Natural killer cell treated with Interleukin-12 subunit alpha and Interleukin-12 subunit beta and Interleukin-15 and Interleukin-18, amount 100 ng/mL, for 72 hours (primary cell): ENCODE measurements at places on chromosomes 2 and 18.

DNA sequence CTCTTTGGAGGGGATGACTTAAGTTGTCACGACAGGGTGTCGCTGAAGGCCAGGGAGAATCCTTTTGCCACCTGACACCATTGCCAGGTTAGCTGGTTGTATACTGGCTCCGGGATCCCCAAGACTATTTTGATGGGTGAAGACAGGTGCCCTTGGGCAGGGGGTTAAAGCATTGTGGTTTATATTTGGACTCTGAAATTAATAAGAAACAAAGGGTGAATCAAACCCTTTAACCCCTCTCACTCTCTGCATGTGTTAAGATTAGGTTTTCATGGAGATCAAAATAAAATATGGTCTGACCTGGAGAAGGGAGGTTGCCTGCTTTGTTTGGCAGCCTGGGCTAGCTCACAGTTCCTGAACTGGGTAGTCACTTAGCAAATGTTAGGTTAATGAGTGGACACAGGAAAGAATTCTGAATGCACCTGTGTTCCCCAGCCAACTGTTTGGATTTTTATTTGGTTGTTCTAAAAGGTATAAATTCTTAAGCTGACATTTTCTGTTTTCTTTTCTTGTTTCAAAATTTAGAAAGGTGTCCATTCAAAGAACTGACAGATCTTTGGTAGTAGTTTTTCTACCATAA lies 301.7 kb downstream of the KCNS3 start:
- no peak for DNase-seq
- no peak overlapping the region for H3K4me3 ChIP-seq
- no peak overlapping the region for H3K27ac ChIP-seq
- no peaks in the 10 kb centered on the region for H3K36me3 ChIP-seq

DNA sequence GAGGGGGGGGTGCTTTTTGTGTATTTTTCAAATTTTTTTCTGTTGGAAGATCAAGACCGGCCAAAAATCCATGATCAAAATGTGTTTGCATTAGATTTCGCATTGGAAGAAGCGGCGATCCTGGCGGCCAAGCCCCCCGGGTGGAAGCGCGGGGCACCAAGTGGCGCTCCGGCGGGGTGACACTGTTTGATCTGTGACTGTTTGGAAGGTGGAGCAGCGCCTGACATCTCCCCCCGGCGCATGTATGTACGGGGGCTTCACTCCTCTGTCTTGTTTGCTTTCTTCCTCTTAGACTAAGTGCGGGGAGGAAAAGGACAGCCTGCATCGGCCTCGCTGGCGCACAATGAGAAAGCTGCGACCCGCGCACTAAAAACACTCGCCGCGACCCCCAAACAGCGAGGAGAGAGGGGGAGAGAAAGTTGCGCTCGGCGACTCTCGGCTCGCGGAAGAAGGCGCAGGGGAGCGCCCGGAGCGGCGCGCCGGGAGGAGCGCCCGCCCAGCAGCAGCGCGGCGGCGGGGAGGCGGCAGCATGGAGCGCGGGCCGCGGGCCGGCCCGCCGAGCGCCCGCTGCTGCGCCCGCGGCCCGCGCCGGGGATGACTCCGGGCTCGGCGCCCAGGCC lies 515 bp downstream of the TSHZ1 start:
- peak overlapping the region; percentile 98 for H3K4me3 ChIP-seq
- H3K36me3 ChIP-seq, result peaks cover 10% of the 10 kb centered on the region
- H3K27me3 ChIP-seq, result peaks cover 4% of the 10 kb centered on the region
- no peak for DNase-seq
- H3K4me1 ChIP-seq, result peaks cover 59% of the 10 kb centered on the region
- H3K27ac ChIP-seq, result peak overlapping the region; percentile 98

DNA sequence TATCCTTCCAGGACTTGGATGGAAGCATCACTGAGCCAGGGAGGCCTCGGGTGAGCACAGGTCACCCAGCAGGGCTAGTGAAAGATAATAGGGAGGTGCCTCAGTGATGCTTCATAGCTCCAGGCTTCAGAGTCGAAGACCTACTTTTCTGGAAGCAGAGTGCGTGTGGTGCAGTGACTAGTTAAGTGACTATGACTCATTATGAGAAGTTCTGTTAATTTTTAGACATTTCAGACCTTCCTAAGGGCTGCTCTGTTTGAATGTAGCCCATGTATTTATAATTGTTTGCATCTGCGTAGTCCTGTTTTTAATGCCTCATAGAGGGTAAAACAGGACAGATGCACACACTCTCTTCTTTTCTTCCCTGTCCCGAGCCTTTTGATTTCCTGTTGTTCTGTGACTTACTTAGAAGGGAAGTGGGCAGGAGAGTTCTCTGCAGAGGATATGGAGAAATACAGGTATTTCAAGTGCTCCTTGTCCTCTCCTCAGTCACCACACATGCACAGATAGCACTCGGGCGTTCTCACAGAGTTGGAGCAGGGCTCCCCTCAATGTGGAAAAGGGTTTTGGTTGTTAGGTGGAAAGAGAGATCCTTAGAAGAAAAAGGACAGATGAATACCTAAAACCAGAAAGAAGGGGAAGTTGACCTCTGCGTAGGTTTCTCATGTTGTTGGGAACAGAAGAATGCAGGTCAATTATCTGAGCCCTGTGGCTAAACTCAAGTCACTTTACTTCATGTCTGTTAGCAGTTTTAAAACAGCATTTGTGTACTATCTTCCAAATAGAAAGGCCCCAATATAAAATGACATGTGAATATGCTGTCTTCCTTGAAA lies 34.7 kb downstream of the RALB start:
- DNase-seq, result no peak
- peak overlapping the region; percentile 82 for H3K27ac ChIP-seq
- no peaks in the 10 kb centered on the region for H3K27me3 ChIP-seq
- H3K4me3 ChIP-seq, result peak overlapping the region; percentile 81
- peaks cover 21% of the 10 kb centered on the region for H3K36me3 ChIP-seq

- H3K4me1 ChIP-seq, result no peaks in the 10 kb centered on the region
- H3K4me3 ChIP-seq, result no peak overlapping the region
- H3K27ac ChIP-seq, result no peak overlapping the region
- H3K27me3 ChIP-seq, result no peaks in the 10 kb centered on the region
- no peak for DNase-seq
- no peaks in the 10 kb centered on the region for H3K36me3 ChIP-seq
These were observed 105.6 kb downstream of the TNS1 start for GRCh38 chr2:217897091-217897715.

- H3K27me3 ChIP-seq, result peaks cover 8% of the 10 kb centered on the region
- H3K4me3 ChIP-seq, result no peak overlapping the region
- H3K36me3 ChIP-seq, result no peaks in the 10 kb centered on the region
- H3K27ac ChIP-seq, result no peak overlapping the region
- DNase-seq, result no peak
These were observed 28.4 kb downstream of the XDH start for GRCh38 chr2:31386172-31386571.

DNA sequence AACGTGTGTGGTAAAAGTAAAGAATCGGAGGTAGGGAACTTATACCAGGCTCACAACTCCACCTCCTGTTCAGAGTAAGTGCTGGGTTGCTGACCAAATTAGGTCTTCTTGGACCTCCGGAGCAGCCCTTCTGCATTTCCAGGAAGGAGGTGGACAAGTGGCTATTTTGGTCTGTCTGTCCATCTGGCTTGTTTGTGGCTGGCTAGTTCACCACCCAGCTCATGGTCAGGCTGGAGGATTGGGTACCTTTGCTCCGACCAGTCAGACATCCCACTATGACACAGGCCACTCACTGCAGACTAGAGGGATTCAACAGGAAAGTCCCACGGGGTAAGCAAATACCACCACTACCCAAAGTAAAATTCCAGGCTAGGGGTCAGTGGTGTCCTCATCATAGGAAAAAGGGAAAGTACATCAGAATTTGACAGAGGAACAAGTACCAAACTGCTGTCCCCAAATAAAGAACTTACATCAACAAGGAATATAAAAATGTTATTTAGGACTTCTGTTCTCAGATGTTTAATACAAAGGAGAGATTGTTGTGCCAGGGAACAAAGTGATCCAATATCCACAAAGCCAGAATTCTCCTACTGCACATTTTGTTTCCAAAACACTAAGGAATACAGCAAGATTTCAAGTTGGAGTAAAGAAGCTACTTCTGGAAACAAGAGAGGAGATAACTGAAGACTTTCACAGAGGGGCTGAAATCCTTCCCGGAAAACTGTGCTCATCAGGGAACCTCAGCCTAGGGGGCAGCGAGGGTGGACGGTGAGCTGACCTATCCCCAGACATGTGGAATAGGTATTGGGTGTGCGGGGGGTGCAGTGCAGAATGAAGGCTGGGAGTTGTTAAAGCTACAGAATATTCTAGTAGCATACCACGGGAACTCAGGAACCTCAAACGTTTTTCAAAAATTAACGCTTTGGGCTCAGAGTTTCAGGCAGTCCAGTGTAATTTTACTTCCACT lies 56.9 kb downstream of the BCL2 start:
- H3K27me3 ChIP-seq, result no peaks in the 10 kb centered on the region
- peaks cover 63% of the 10 kb centered on the region for H3K4me1 ChIP-seq
- H3K27ac ChIP-seq, result no peak overlapping the region
